ENCODE measurements at places on chromosomes 12 and 14.

DNA sequence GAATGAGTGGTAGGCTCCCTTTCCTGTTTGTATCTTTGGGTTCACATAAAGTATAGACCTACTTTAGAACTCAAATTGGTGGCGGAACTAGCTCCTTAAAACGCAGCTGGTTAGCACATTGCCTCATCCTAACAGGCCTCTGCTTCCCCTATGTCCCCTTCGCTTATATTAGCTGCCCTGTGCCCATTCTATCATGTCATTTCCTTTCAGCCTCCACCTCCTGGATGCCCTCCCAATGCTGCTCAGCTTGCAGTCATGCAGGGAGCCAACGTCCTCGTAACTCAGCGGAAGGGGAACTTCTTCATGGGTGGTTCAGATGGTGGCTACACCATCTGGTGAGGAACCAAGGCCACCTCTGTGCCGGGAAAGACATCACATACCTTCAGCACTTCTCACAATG lies 3.5 kb downstream of the DAZAP2 start:
- DNase-seq, result no peak

DNA sequence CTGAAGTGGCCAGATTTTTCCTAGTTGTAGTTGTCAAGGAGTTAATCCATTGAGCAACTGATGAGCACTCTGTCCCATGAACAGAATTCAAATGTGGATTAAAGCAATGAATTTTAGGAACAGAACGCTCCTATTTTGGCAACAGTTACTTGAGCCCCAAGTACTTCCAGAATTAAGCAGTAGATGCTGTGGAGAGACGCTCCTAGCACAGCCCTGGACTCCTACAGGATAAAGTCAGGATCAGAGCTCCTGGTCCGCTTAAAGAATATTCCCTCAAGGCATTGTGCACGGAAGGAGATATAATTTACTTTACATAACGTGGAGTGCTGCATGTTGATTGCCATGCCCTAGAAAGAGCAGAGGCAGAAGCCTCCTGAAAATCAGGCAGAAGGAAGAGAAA lies 53.4 kb downstream of the FLRT2 start:
- no peak for DNase-seq

- no peak for DNase-seq
Measured at GRCh38 chr14:24817212-24818057, 183.4 kb upstream of the GZMB start.

- no peak for DNase-seq
Measured at GRCh38 chr12:128606538-128606937, 217.2 kb downstream of the SLC15A4 start.

All from vagina (tissue), 2 donors.